Glomerular endothelial cell (primary cell): ENCODE measurements at places on chromosomes 3 and 15. TPM values are rescaled to one million over a fixed set of nuclear protein-coding genes. Genes with fewer than 3 reads are reported as not detected.

GRCh38 chr3:121654493-121655385 is 6.0 kb downstream of the HCLS1 start:
- no peak for DNase-seq

- DNase-seq = no peak
Measured at GRCh38 chr3:116716490-116716889, 6.9 kb downstream of the TUSC7 start.

GRCh38 chr3:104359546-104359945 is 1007.2 kb upstream of the ALCAM start:
- DNase-seq = no peak

DNA sequence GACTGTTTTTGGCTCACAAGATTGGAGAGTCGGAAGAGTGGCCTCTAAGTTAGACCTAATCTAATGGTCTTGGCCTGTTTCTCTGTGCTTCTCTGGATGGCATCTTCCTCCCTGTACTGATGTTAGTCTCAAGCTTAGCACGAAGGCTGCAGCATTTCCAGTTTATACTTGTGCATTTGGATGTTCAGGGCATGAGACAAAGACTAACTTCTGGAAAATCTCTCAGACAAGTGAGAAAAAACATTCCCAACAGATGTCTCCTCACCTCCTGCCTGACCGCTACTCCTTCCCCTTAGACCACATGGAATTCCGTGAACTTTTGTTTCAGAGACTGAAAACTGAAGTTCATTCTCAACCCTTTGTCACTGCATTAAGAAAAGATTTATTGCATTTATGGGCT is 410.8 kb upstream of the MCTP2 start:
- no peak for DNase-seq

Gene ST8SIA2
- total RNA-seq = 1.6 TPM in 1 of 2 replicates, not detected in the other

Gene PTH1R
- not detected in 2 replicates for total RNA-seq

Gene KLHL6
- 9.5 and 13.0 TPM in 2 replicates for total RNA-seq
